ENCODE measurements at places on chromosomes 1 and 21.

GRCh38 chr1:177983077-177983476 lies 13.2 kb upstream of the SEC16B start:
- no peak for DNase-seq

- DNase-seq = no peak
These were observed 50.7 kb upstream of the LGALS8 start for GRCh38 chr1:236472850-236473788.

GRCh38 chr1:38179483-38179882 lies 132.9 kb upstream of the POU3F1 start:
- no peak for DNase-seq

DNA sequence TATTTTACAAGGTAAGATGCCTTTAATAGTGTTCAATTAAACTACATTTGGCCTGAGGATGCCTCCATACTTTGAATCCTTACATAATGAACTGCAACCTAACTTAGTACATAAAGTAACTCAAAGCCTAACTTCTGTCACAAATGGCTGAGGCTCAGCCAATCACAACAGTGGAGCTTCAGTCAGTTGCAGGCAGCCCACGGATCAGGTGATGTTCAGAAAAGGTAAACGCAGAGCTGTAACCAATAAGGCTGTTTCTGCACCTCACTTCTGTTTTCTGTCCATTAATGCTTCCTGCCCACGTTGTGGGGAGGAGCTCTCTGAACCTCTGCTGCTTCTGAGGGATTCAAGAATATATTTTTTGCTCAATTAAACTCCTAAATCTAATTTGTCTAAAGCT lies 94.8 kb upstream of the KIAA0040 start:
- no peak for DNase-seq

DNA sequence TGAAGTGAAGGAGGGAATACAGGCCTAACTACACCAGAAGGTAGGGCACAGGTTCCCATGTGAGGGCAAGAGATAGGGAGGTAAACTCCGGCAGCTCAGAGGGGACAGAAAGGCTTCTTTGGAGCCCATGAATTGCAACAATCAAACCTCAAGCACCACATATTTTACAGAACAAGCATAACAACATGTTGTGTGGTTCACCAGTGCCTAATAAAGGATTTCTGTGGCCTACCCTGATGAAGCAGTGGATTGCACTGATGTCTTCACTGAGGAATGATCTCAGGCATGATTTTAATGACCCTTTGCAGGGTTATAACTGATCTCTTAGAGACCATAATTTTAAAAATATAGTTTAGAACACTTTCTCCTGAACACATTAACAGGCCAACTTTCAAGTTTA lies 77.4 kb downstream of the RUNX1 start:
- DNase-seq = no peak

GRCh38 chr1:161215076-161215475 lies at the start of gene FCER1G:
TSS of gene FCER1G (plus strand) at chr1:161215295. CDS start at chr1:161215322, 27 bp downstream.
- DNase-seq = no peak

DNA sequence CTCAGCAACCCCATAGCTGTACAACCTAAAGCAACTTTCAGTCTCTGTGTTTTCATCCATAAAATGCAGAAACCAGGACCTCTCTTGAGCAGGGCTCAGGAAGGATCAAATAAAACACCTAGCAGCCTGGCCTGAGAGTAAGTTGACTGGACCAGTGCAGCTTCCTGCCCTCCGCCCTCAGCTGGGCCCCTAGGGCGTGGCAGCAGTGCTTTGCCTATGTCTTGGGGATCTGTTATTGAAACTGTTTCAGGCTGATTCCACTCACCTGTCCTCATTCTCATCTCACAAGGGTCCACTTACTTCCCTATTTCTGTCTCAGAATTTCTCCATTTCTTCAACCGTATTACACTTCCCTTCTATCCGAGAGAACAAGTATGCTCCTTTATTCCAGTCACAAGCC lies 17.3 kb downstream of the LRRC42 start:
- no peak for DNase-seq

DNA sequence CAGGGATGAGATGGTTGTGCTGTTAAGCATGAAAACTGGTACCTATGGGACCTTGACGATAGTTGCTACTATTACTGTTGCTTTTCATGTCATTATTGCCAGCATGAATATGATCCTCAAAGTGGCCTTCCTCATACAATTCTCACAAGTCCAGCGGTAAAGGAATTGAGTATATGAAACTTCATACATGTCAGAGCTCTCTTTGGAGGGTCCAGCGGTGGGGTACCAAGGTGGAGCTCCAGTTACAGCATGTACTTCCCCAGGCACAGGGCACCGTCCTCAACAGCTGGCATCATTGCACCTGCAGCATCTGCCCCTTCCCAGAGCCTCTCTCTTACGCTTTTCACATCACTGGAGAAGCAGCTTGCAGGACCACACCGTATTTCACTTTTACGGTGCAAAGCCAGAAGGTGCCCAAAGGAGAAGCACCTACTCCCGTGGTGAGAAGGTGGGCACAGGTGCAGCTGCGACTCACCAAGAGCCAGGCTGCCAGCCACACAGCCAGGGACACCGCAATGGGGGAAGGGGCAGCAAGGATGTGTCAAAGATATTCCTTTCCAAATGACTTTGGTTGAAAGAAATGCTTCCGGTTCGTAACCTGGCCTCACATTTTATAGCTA lies 166.4 kb upstream of the IRF2BP2 start:
- DNase-seq = no peak

GRCh38 chr1:9807541-9807940 lies 16.2 kb downstream of the CLSTN1 start:
- no peak for DNase-seq

DNA sequence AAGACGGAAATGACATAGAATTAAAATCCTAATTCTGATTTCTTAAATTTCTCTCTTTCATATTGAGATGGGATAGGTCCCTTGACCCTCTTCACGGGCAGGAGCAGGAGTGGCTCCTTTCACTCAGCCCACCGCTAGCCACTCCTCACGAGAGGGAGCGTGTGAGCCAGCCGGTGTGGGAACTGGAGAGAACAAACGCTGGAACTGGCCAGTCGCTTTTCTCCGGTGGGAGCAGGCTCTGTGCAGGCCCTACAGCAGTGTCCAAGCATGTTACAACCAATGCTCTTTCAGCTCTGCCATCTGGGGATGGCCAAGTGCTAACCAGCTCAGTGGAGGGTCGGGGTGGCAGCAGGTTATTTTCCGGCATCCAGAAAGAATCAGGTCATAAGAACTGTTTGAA lies 815.5 kb upstream of the ADGRL4 start:
- DNase-seq = no peak

DNA sequence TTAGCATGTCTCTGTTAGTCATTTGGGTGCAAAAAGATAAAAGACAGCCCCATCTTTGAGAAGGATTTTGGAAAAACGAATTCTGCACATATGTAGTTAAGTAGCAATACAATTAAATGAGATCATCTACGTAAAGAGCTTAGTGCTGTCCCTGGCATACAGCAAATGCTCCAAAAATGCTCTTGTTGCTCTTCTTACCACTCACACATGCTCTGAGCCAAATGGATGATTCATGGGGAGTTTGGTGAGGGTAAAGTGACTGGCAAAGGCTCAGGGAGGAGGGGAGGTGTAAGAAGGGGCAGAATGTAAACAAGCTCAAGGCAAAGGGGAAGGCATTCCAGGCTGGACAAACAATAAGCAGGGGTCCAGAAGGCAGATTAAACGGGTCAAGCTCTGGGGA lies 191.9 kb downstream of the AK5 start:
- DNase-seq = no peak

DNA sequence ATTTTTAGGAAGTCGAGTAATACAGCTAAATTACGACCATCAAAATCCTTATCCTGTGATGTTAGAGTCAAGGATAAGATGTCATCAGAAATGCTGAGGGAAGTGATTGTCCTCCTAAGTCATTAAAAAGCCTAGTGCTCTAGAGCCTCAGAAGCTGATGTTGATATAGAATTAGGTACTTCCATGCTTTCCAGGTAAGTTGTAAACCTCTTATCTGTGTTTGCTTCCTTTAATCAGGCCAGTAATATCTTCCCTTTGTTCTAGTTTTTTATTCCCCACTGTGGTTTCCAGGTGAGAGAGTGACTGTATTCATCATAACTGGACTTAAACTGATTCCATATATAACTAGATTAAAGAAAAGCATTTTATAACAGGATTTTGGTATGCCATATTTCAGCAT lies 44.4 kb downstream of the SMG7 start:
- no peak for DNase-seq

DNA sequence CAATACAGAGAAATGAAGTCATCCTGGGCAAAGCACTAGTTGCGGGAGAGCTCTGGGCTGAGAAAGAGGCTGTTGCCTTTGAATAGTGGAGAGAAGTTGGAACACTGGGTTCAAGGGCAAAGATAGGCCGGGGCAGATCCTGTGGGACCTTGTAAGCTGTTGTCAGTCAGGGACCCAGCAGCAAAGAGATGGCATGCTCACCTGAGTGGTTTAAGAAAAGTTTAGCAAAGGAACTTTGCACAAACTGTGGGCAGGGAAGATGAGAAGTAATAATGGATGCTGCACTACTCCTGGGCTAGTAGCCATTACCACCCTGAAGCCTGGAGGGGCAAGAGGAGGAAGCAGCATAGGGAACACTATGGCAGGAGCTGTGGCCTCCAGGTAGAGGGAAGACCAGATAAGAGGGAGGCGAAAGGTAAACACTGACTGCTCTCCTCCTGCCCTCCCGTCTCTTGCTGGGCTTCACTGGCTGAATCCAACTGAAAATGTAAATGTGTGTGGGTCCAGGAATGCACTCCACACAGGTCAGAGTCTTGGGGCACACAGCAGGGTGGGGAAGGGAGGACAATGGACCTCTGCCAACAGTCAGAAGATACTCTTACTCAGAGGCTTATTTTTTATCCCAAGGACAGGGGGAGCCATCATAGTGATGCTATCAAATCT lies 129.2 kb downstream of the PLPP3 start:
- DNase-seq = no peak

DNA sequence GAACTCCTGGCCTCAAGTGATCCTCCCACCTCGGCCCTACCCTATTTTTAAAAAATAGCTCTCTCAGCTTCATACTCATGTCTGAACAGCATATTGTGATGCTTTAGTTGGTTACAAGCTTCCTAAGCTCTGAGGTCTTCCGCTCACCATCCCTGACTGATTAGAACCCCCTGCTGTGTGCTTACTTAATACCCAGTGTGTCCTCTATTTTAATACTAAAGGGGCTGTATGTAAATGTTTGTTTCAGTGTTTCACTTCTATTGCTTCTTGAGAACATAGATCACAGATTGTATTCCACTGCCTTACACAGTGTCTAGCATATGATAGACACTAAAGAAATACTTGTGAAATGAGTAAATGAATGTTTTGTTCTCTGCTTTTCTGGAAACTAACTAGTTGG lies 29.8 kb downstream of the ZYG11B start:
- DNase-seq = no peak

- DNase-seq = no peak
These were observed 16.0 kb upstream of the SCCPDH start for GRCh38 chr1:246708166-246708565.

- no peak for DNase-seq
These were observed 6.3 kb upstream of the RC3H1 start for GRCh38 chr1:174028495-174028894.

DNA sequence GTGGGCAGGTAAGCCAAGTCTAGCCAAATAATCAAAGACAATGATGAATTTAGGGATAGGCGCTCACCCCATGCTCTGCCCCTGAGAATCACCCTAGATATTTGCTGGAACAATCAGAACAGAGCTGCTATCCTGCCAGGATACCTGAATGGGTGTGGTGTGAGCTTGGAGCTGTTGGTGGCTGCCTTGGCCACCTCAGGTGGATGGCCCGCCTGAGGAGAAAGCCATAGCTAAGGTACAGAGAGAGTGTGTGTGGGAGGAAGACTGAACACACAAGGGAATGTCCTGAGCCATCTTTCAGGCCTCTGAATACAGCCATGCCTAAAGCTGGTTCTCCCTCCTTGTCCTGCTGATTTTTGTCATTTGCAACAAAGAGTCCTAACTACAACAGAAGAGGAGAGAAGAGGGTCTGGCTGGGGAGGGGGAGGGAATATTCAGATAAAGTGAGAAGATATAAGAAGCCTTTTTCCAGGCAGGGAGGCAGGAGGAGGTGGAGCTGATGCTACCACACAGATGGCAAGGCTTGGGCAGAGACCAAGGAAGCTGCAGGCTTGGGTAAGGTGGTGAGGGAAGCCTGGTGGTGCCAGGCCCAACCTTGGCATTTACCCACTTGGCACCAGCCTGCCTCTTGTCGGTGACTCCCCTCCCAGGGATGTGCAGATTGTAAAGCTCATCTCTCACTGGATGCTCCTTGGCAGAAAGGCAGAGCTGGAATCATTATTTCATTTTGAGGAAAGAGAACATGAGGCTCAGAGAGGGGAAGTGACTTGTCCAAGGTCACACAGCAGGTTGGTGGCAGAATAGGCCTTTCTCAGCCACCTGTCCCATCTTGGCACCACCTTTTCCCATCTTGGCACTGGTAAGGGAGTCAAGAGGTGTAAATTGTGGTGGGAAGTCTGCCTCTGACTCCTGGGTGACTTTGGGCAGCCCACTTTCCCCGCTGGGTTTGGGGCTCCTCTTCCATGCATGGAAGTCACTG lies 49.7 kb downstream of the NKAIN1 start:
- DNase-seq = no peak

GRCh38 chr1:77399250-77400086 lies 117.6 kb downstream of the AK5 start:
- DNase-seq = no peak

- no peak for DNase-seq
These were observed 201.3 kb upstream of the HMCN1 start for GRCh38 chr1:185532856-185533255.

- no peak for DNase-seq
These were observed 10.2 kb downstream of the BMP8A start for GRCh38 chr1:39501666-39502065.

DNA sequence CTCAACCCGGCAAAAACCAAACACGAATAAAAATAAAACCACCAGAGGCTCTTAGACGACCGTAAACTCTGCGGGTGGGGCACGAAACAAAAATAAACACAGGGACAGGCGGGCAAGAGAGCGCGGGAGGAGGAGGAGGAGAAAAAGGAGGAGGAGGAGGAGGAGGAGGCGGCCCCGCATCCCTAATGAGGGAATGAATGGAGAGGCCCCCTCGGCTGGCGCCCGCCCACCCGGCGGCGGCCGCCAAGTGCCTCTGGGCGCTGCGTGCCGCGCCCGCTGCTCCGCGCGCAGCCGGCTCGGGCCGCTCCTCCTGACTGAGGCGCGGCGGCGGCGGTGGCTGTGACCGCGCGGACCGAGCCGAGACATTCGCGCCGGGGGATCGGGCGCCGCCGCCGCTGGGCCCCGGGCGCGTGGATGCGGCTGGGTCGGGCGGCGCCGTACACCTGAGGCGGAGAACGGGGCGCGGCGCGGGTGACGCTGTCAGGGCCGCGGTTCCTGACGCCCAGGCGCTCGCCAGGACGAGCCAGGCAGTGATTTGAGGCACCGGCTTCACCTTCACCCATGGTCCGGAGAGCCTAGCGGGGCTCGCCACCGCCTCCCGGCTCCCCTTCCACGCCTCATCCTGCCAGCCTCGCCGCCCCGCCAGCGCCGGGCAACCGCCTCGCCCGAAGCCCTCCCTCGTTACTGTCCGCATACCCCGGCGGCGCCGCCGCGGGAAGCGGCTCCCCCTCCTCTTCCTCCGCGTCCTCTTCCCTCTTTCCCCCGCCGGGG lies at the start of gene MARK1:
Gene MARK1, plus strand, starts transcription at position 229 of the 771 bp plus-strand sequence. CDS start 687 bp downstream, outside the sequence.
- DNase-seq = no peak
